ENCODE measurements at places on chromosomes 2 and 18. TPM values are rescaled to one million over a fixed set of nuclear protein-coding genes. Genes with fewer than 3 reads are reported as not detected.

The COLEC12 gene
- total RNA-seq: 15.0 TPM

The FSHR gene
- not detected for total RNA-seq

The POTEJ gene
- not detected for total RNA-seq

The RPE gene
- total RNA-seq: 105 TPM

The RTP5 gene
- not detected for total RNA-seq

The CYP27C1 gene
- total RNA-seq: not detected

The NRP2 gene
- total RNA-seq: 132 TPM

The NMS gene
- total RNA-seq: not detected

The CDC42EP3 gene
- 197 TPM for total RNA-seq

The OTX1 gene
- not detected for total RNA-seq

The DUSP28 gene
- 3.5 TPM for total RNA-seq

The ALPG gene
- total RNA-seq: not detected

The RNF125 gene
- not detected for total RNA-seq

The GPAT2 gene
- total RNA-seq: 1.3 TPM

The PROM2 gene
- 0.72 TPM for total RNA-seq

The AGAP1 gene
- 15.5 TPM for total RNA-seq

The KCMF1 gene
- total RNA-seq: 75.9 TPM

The C2orf66 gene
- total RNA-seq: not detected

The GALNT5 gene
- total RNA-seq: 0.22 TPM

The CCDC85A gene
- total RNA-seq: 6.7 TPM

The IL1B gene
- total RNA-seq: 183 TPM

The GPR75 gene
- total RNA-seq: 4.9 TPM

The PRSS56 gene
- total RNA-seq: not detected

The CNTNAP5 gene
- total RNA-seq: not detected

The SIX2 gene
- total RNA-seq: under 0.01 TPM

The STAT4 gene
- 1.1 TPM for total RNA-seq

The IL37 gene
- not detected for total RNA-seq

The TEKT4 gene
- total RNA-seq: not detected

The CHMP1B gene
- total RNA-seq: 54.3 TPM

The SULT1C4 gene
- not detected for total RNA-seq

The B4GALT6 gene
- total RNA-seq: 6.1 TPM

The CHRNG gene
- not detected for total RNA-seq

The FEV gene
- total RNA-seq: not detected

The FN1 gene
- 4,928 TPM for total RNA-seq

The RBM43 gene
- 3.0 TPM for total RNA-seq

The COLEC11 gene
- total RNA-seq: 1.1 TPM

The DNAJC5G gene
- not detected for total RNA-seq

The PSMD1 gene
- 130 TPM for total RNA-seq

The IL1R2 gene
- total RNA-seq: not detected

The GAL3ST2 gene
- total RNA-seq: 0.14 TPM

The MTERF4 gene
- total RNA-seq: 32.8 TPM

The ALKAL2 gene
- total RNA-seq: not detected

The TWSG1 gene
- total RNA-seq: 155 TPM

The RND3 gene
- 269 TPM for total RNA-seq

The ESPNL gene
- total RNA-seq: 0.57 TPM

The G6PC2 gene
- total RNA-seq: not detected

The TUBA3E gene
- total RNA-seq: not detected

The KCNE4 gene
- total RNA-seq: 3.1 TPM

The SLC11A1 gene
- under 0.01 TPM for total RNA-seq

The STPG4 gene
- 1.6 TPM for total RNA-seq

The CAD gene
- 72.2 TPM for total RNA-seq
